Mammary epithelial cell (primary cell): ENCODE measurements at places on chromosomes 2 and 18. TPM values are rescaled to one million over a fixed set of nuclear protein-coding genes. Genes with fewer than 3 reads are reported as not detected.
A peak's percentile ranks its signal among the peaks of the same experiment; 100 is the strongest.

- DNase-seq: peak; percentile 3
These were observed 26.6 kb upstream of the ITGA4 start for GRCh38 chr2:181430406-181431118.

- peak; percentile 44 for DNase-seq
These were observed 124.8 kb upstream of the NYAP2 start for GRCh38 chr2:225274751-225275150.

DNA sequence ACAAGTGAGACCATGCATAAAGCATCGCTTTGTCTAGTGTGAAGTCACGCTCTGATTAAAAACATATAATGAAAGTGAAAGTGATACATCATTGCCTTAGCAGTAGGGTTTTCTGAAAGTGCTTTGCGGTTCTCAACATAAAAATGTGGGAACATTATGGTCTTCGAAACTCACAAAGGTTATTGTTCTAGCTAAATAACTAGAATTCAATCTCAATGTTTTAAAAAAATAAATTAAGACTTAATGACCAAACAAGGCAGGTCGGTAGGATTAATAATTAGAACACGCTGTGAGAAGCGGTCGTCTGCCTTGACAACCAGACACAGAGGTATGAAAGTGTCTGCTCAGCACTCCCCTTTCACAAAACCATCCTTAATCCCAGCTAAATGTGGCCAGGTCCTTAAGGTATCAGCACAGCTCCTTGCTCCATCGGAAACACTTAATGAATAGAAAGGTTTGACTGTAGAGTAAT is 42.2 kb downstream of the KLHL14 start:
- DNase-seq: peak; percentile 18

DNA sequence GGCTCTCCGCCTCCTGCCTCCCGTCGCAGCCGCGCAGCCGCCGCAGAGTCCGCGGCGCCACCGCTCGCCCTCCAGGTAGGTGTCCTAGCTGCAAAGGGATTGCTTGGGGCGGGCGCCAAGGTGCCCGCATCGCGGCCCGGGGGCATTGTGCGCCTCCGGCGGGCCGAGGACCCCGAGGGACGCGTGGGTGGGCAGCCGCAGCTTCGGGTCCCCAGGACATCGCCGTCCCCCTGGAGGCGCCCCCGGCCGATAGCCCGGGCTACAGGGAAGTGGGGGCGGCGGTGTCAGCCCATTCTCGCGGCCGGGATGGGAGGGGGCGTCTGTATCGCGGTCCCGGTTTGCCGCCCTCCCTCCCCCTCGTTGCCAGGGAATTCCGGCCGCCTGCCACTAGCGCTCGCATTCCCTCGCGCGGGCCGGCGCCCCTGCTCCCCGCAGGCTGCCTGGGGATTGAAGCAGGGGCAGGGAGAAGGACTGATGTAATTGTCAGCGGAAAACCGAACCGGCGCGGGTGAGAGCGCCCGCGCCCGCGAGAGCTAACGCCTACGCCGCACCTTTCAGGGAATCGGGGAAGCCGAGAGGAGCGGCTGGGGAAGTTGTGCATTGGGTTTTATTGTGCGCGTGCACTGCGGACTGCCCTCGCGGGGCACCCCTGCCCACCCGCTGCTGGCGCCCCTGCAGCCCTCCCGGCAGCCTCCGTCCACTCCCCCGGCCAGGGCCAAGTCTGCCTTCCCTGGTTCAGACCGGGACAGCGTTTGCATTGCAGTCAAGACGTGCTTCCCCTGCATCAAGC is 483 bp downstream of the OSBPL6 start:
- peak; percentile 73 for DNase-seq

DNA sequence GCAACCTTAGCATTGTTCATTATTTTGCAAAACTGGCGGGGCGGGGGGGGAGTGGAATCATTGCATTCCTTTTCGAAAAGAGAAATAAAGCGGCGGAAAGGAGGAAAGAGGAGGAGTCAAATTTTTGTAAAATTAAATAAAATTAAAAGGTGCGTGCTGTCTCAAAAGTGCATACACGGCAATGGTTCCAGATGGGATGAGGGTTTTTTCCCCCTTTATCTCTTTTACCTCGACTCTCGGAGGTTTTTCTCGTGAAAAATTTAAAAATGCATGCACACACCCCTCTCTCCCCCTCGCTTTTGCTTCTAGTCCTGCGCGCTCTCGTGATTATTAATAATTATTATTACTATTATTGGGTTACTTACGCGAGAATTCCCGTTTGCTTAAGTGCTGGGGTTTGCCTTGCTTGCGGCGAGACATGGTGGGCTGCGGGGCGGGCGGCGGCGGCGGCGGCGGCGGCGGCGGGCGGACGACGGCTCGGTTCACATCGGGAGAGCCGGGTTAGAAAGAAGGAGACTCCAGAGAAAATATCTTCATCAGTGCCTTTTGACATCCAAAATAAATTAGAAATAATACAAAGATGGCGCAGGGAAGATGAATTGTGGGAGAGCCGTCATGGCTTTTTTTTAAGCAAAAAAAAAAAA is 481 bp downstream of the BCL11A start:
- DNase-seq: no peak

DNA sequence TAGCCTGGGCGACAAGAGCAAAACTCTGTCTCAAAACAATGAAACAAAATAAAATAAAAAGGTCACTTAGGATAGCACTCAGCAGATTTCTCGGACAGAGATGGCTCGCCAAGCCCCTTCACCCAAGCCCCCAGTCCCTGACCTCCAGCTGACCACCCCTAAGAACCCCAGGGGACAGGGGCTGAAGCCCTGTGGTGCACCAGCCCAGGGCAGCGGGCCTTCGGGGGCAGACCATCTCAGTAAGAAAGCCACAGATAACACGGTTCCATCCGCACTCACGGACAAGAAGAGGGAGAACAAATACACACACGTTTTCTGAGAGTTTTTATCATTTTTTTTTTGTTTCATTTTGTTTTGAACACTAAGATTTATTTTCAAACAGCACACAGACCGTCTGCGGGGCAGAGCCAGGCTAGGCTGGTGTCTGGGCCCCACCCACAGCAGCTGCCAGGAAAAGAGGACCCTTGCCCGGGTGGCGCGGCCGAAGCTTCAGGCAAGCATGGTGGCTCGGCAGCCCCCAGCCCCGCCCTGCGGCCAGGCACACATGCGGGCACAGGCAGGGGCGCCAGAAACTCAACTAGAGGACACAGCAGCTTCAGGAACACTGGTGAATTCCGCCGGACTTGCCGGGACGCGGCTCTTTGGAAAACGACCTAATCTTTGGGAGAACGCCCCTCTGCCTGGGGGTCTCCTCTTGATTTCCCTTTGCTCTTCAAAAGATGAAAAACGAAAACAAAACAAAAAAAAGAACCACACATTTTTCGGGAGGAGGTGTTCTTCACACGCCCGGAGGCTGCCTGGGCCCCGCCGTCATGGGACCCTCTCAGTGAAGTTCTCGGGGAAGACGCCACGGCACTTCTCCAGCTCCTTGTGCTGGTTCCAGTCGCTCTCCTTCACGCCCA is 59.0 kb downstream of the BIN1 start:
- no peak for DNase-seq

- peak; percentile 45 for DNase-seq
These were observed 99.9 kb upstream of the FN1 start for GRCh38 chr2:215535741-215536140.

GRCh38 chr2:211141646-211142045 is 585.2 kb downstream of the CPS1 start:
- no peak for DNase-seq

GRCh38 chr2:159153463-159153862 is 133.0 kb downstream of the WDSUB1 start:
- DNase-seq: peak; percentile 79

DNA sequence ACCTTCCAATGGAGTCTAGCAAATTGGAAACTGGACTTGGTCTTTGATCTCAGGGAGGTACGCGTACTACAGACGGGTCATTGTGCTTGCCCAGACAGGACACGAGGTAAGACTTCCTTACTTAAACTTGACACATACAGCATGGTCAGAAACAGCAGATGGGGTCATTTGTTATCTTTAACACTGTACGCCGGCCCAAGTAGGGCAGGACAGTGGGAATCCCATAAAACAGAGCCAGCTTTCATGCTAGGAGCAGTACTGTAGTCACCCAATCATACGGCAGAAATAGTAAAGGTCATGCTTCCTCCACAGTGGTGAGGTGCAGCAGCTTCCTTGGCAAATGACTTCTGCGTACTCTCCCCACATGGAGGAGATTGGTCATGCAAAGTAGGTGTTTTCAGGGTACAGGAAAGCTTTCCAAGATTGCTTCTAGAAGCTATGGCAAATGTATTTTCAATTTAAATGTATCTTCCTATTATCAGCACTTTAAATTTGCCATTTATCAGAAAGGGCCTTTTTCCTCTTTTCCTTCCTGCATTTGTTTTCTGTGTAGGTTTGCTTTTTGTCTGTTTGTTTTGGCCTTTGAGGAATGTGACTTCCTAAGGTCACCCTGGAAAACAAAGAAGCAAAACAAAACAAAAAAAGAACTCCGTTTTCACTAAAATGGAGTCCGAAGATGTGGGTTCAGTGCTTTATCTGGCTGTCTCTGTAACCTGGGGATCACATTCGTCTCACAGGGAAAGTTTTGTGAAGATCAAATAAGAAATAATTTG is 74.0 kb upstream of the DSG1 start:
- peak; percentile 75 for DNase-seq

- DNase-seq: no peak
These were observed 8.5 kb downstream of the MEIS1 start for GRCh38 chr2:66443186-66443978.

- no peak for DNase-seq
These were observed 194.4 kb upstream of the ID2 start for GRCh38 chr2:8487461-8487932.

DNA sequence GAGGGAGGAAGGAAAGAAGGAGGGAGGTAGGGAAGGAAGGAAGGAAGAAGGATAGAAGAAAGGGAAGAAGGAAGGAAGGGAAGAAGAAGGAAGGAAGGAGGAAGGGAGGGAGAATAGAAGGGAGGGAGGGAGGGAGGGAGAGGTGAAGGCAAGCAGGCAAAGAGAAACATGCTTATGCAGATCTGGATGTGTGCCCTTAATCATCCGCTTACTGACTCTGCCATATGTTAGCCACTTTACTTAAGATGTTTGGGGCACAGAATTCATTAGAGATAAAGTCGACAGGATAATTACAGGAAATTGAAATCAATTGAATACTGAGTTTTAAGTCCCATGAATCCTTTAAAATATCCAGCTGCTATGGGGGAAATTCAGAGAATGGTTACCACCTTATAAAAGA is 334.2 kb downstream of the GRB14 start:
- DNase-seq: no peak

DNA sequence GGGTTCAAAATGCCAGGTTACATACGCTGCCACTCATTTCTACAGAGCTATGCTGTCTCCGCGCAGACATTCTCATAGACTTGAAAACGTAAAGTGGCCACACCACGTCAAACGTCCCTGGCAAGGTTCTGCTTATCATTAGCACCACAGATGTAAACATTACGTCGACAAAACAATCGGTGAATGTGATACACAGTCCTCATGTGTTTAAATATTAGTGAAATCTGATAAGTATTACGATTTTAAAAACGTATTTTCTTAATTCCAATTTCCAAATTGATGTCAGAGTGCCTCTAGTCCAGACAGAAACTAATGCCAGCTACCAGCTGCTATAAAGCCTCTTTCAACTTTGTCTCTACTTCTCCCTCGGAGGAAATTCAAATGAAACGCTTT is 1.2 kb downstream of the STK17B start:
- peak; percentile 45 for DNase-seq

DNA sequence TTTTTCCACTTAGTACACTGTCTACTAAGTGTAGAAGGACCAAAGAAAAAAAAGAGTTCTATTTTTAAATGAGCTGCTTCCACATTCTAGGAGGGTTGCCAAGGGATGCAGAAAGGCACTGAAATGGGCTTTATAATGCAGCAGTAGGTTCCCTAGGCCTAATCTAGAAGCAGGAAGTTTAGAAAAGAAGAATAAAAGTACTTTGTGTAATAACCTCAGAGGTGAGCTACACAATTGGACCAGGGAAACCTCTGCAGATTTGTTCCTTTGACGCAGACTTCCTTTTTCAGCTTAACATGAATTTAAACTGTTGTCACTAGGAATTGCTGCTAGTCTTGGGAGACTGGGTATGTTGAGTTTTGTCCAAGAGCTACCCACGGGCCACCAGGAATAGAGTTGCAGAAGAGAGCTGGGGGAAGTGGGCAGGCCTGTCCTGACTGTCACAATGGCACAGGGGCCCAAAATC is 34.6 kb upstream of the RAB1A start:
- DNase-seq: no peak

The IGFBP5 gene
- 0.11 TPM for polyA plus RNA-seq

The EIF2AK3 gene
- 6.3 TPM for polyA plus RNA-seq
